ENCODE measurements at places on chromosomes 3 and 15. TPM values are rescaled to one million over a fixed set of nuclear protein-coding genes. Genes with fewer than 3 reads are reported as not detected.

EHD4 gene
- 24.0 TPM for total RNA-seq

FGF7 gene
- 7.3 TPM for total RNA-seq

KBTBD13 gene
- total RNA-seq = 1.6 TPM

CYP1A1 gene
- not detected for total RNA-seq

ZBBX gene
- not detected for total RNA-seq

CCDC54 gene
- not detected for total RNA-seq

UNC45A gene
- 30.3 TPM for total RNA-seq

All from skeletal muscle tissue (tissue), 5 donors.